ENCODE measurements at places on chromosomes 1 and 21.

DNA sequence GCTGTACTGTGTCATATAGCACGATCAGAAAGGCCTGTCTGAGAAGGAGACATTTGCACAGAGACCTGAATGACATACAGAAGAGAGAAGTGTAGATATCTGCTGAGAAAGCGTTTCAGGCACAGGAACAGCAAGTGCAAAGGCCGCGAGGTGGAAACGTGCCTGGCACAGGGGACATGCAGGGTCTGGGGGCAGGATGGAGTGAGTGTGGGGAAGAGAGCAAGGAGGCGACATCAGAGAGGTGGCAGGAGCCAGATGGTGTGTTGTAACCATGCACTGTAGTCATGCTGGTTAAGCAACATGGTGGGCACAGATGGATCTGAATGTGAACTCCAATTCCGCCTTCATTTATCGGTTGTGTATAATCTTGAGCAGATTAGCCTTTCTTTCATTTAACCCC is 13.0 kb downstream of the KRTCAP2 start:
- no peak for DNase-seq

DNA sequence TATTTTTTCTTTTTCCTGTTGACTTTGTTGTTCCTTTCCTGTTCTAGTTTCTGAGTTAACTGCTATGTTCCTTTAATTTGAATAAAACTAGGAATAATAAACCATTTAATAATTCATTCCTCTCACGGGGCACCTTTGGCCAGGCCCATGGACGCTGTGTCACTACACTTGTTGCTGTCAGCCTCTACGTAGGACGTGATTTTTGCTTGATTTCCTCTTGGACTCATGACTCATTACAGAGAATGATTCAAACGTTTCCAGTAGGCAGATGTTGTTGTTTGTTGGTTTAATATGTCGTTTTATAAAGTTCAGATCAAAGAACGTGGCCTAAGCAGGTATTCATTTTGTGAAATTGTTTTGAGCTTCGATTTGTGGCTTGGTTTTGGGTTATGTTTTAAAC is 9.1 kb upstream of the SLC19A1 start:
- peak; percentile 37 for DNase-seq

DNA sequence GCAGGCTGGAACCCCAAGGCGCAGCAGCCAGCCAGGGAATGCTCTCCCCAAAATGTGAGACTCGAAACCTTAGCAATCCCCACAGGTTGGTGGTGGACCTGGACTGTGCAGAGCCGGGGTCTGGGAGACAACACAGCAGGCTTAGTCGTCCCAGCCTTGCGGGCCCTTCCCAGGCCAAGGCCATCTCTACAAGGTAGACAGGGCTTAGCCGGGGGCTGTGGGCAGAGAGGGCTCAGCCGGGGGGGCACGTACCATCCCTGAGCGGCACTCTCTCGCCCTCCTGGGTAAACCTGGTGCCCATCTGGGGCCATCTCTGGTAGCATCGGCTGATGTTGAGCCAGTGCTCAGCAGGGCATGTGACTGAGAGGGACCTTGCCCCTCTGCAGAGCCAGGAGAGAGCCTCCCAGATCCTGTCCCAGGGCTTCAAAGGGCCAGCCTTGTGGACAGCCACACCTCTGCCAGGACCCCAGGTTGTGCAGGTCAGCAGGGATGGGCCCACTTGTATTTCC is 2.2 kb upstream of the ACTRT2 start:
- no peak for DNase-seq

- no peak for DNase-seq
Measured at GRCh38 chr1:200296091-200296661, 113.7 kb downstream of the ZNF281 start.

- no peak for DNase-seq
Measured at GRCh38 chr1:19696820-19697219, 32.1 kb downstream of the HTR6 start.

GRCh38 chr1:191049781-191050180 is 572.1 kb upstream of the BRINP3 start:
- DNase-seq, result no peak

- no peak for DNase-seq
Measured at GRCh38 chr1:230892018-230892491, 23.7 kb upstream of the C1orf198 start.

- peak; percentile 67 for DNase-seq
Measured at GRCh38 chr1:245154429-245155271, at the start of gene KIF26B. Gene KIF26B, plus strand, starts transcription at chr1:245154985. Its CDS starts 440 bp downstream, at chr1:245155425.
